ENCODE measurements at places on chromosomes 6 and 20.
A peak's percentile ranks its signal among the peaks of the same experiment; 100 is the strongest.

- DNase-seq = no peak
Observed at GRCh38 chr6:36586606-36587005, 7.6 kb upstream of the SRSF3 start.

GRCh38 chr20:46099491-46100287, 9.9 kb upstream of the NCOA5 start:
- no peak for DNase-seq

GRCh38 chr6:31462026-31462963, 35.6 kb upstream of the MICB start:
- DNase-seq = no peak

DNA sequence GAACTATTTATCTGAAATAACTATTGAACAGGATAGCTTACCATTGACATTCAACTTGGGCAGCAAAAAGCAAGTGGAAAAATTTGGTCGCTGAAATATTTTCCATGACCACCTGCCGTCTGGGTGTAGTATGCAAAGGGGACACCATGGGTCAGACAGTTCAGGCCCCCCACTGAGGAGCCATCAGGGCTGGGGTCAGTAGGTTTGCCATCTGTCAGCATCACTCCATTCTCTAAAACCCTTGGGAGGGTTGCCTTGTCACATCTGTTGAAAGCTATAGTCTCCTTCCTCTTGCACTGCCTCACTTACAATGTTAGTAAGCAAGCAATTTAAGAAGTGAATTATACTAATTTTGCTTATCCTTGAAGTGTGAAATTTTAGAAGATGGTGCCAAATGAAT, 44.9 kb downstream of the NRN1 start:
- DNase-seq = no peak

- DNase-seq = no peak
Observed at GRCh38 chr6:36692861-36693702, 4.5 kb upstream of the RAB44 start.

GRCh38 chr6:159788753-159789376, 537 bp downstream of the TCP1 start:
- DNase-seq = no peak

DNA sequence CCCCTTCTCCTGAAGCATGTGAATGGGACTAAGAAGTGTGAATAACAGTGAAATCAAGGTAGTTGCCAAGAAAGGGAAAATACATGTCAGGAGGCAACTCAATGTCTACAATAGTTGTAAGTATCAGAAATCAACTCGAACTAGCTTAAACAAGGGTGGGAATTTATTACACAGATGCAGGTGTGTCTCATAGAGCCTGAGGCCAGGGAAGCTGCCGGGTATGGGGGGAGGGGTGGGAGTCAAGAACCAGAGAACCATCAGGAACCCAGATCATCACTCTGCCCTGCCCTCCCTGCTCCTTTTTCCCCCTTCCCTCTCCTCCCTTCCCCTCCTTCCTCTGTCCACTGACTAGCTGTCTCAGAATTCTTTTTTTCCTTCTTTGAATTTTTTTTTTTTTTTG, 34.9 kb upstream of the BMP6 start:
- no peak for DNase-seq

- DNase-seq = no peak
Observed at GRCh38 chr6:43706788-43707187, 19.2 kb upstream of the MRPS18A start.

DNA sequence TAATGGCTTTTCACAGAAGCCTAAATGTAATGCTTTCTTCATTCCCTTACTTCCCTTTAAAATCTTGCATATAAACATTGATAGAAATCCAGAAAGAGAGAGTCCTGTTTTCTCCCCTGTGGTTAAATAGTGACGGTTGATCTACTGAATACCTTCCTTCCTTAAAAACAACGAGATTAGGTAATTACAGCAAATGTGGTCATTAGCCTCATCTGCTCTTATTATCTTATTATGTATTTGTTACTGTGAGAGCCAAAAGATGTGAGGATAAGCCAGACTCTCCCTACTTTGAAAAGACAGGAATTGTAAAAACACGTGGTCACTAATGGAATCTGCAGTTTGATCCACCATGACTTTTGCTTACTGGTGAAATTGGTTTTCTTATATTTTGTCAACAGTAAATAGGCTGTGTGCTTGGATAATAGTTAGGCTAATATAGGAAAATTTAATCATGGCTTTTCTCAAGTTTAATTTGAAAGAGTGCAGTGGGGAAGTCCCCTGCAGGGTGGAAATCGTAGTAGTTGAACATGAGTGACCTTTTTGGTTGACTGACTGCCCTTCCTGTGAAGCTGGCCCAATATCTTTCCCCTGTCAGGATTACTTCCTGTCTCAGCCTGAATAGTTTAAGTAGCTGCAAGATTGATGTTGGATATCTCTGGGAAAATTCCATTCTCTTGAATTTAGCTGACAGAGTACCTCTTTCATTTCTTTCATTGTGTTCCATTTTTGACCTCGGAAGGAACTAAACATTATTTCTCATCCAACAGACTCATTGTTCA, 62.8 kb downstream of the JARID2 start:
- no peak for DNase-seq

- DNase-seq = no peak
Observed at GRCh38 chr6:168083514-168083885, 4.5 kb upstream of the FRMD1 start.

DNA sequence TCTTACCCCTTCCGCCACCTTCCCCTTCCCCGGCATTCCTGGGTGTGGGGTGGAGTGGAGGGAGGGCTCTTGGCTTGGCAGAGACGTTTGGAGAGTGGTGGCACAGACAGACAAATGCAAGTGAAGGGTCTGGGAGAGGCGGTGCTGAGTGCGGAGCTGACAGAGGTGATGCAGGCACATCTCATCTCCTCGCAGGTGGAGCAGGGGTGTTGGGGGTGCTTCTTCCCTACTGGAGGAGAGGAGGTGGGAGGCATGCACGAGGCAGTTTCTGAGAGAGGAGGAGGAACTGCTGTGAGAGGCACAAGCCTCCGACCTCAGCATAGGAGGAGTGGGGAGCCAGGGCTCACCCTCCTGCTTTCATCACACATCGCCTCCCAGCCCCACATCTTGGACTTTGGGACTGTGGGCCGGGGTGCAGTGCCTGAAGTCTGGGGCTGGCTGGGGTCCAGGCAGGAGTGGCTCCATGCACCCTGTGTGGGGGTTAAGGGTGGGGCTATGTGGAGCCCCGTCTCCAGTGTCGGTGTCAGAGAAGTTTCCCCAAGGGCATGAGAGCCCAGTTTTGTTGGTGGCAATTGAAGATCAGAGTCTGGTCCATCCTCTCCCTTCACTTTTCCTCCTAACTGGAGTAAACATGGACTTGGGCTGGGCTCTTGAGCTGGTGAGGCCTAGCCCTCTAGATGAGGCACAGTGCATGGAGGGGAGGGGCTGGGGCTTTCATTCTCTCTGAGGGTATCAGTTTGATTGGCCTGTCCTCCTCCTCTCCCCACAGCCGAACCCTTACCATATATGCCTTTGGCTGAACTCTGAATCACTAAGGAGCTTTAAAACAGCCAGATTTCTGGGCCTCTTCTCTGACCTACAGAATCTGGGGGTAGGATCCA, 20.2 kb upstream of the SLC22A7 start:
- no peak for DNase-seq

GRCh38 chr20:49835031-49835430, 22.4 kb downstream of the SLC9A8 start:
- no peak for DNase-seq

GRCh38 chr20:49969946-49970345, 12.8 kb upstream of the SNAI1 start:
- no peak for DNase-seq

GRCh38 chr6:139124887-139125672, 9.8 kb upstream of the HECA start:
- DNase-seq = peak; percentile 72

- DNase-seq = no peak
Observed at GRCh38 chr6:37838219-37838921, 18.8 kb downstream of the ZFAND3 start.

DNA sequence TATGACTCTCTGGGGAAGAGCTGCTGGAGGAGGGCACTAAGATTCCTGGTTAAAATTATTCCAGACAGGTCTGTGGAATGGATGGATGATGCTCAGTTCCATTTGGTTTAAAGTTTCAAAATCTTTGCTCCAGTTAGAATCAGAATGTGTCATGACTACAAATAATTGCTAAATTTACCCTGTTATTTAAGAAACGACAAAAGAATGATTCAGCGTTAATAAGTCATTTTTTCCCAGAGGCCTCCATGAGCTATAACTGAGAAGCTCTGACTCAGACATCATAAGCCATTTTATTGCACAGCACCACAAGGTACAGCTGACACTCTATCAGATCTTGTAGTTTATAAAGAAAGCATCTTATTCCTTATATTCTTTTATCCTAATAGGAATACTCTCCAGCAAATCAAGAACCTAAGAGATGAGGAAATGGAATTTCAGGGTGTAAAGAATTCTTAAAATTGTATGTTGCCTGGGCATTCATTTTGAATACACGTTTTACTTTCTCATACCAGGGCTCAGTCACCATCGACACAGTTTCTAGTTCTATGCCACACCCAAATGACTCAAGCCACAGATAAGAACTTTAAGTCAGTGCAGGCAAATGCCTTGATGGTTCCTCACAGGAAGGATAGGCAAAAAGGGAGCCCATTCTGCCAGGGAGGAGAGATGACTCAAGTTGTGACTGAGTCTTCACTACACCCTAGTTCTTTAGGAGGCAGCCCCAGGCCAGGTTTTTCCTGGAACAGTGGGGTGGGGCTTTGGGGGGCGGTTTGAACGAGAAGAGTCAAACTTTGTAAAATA, 636.0 kb downstream of the MMUT start:
- DNase-seq = no peak

GRCh38 chr20:46126440-46127056, 8.4 kb downstream of the CD40 start:
- DNase-seq = no peak

DNA sequence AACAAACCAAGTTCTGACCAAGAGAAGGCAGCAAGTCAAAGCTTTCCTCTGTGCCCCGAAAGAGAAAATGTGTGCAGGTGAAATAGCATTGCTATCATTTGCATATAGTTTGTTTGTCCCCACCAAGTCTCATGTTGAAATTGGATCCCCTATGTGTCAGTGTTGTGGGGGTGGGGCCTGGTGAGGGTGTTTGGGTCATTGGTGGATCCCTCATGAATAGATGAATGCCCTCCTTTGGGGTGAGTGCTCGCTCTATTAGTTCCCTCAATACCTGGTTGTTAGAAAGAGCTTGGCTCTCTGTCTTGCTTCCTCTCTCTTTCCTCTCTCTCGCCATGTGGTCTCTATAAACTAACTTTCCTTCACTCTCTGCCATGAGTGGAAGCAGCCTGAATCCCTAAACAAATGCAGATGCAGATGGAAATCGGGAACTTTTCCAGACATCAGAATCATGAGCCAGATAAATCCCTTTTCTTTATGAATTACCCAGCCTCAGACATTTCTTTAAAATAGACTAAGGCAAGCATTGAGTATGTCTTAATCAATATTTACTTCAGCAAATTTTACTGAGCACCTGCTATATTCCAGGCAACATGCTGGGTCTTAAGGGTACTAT, 43.8 kb upstream of the SYNDIG1 start:
- no peak for DNase-seq

- DNase-seq = no peak
Observed at GRCh38 chr6:79143320-79143898, 65.4 kb upstream of the PHIP start.

DNA sequence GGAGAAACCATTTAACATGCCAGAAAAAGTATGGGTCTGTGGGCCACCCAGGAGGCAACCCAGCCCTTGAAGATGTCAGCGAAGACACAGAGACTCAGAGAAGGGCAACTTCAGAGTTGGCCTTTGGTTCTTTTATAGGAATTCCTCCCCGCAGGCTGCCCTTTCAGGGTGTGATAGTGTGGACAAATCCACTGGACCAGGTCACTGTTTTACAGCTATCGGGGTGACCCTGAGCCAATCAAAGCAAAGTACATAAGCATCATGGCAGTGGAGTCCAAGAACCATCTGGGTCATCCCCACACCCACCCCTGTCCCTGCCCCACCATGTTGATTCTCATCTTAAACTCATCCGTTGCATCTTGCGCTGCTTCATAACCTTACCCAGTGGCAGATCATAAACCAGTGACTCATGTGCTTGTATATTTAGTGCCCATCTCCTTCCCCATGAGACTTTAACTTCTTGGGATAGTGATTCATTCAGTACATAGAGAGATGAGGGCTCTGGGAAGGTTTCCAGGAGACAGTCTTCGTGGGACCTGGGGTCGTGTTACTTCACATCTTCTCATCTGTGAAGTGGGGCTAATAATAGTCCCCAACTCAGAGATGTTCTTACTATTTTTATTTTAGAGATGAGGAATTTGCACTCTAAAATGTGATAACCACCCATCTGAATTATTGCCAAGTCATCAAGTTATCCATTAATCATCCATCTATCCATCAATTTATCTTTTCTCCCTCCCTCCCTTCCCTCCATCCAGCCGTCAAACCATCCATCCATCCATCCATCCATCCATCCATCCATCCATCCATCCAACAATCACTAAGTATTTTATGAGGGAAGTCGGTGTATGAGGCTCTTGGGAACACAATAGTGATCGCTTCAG, 51.0 kb downstream of the EDN3 start:
- no peak for DNase-seq

- no peak for DNase-seq
Observed at GRCh38 chr6:43142101-43142500, 29.0 kb upstream of the SRF start.

- DNase-seq = no peak
Observed at GRCh38 chr6:133136177-133136880, 104.8 kb upstream of the EYA4 start.

GRCh38 chr6:29702519-29703103, 20.6 kb upstream of the HLA-F start:
- DNase-seq = peak; percentile 68

DNA sequence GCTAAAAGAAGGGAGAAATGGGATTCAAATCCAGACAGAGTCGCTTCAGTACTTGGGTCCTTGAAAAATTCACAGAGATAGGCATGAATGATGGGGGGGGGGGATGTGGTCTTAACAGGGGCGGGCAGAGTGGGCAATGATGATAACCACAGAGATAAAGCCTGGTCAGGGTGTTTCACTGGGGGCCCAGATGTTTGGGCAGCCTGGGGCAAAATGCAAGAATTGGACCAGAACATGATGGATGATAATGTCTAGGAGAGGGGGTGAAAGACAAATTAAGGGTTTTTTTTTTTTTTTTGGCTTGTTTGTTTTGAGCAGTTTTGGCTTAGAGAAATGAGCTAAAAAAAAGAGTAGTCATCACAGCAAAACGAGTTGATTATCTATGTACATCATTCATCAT, 57.4 kb downstream of the LAMP5 start:
- no peak for DNase-seq

GRCh38 chr6:13397359-13398068, 69.2 kb upstream of the TBC1D7 start:
- no peak for DNase-seq

DNA sequence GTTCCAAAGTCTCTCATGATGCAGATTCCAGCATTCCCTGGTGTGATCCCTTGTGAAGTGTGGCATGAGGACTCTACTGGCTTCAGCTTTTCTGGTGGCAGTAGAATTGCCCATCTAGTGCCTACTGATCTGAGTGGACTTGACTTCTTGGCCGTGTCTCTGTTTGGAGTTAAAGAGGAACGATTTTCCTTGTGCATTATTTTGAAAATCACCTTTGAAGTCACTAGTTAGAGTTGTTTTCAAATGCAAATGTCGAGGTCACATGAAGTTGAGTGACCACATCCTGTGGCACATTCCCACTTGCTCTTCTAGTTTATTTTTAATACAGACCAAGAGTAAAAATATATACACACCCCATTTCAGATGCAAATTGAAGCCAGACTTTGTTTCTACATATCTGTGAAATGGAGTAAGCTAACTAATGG, 270.7 kb upstream of the TAB2 start:
- DNase-seq = no peak

Data from activated T-cell treated with anti-CD3 and anti-CD28 coated beads for 4 hours (primary cell).